T-cell (primary cell): ENCODE measurements at places on chromosomes 16 and 17. TPM values are rescaled to one million over a fixed set of nuclear protein-coding genes. Genes with fewer than 3 reads are reported as not detected.

GRCh38 chr16:70796301-70796700 is 4.7 kb downstream of the VAC14 start:
- peaks cover 4% of the 10 kb centered on the region for H3K36me3 ChIP-seq
- no peak overlapping the region for H3K27ac ChIP-seq
- H3K4me3 ChIP-seq = no peak overlapping the region

DNA sequence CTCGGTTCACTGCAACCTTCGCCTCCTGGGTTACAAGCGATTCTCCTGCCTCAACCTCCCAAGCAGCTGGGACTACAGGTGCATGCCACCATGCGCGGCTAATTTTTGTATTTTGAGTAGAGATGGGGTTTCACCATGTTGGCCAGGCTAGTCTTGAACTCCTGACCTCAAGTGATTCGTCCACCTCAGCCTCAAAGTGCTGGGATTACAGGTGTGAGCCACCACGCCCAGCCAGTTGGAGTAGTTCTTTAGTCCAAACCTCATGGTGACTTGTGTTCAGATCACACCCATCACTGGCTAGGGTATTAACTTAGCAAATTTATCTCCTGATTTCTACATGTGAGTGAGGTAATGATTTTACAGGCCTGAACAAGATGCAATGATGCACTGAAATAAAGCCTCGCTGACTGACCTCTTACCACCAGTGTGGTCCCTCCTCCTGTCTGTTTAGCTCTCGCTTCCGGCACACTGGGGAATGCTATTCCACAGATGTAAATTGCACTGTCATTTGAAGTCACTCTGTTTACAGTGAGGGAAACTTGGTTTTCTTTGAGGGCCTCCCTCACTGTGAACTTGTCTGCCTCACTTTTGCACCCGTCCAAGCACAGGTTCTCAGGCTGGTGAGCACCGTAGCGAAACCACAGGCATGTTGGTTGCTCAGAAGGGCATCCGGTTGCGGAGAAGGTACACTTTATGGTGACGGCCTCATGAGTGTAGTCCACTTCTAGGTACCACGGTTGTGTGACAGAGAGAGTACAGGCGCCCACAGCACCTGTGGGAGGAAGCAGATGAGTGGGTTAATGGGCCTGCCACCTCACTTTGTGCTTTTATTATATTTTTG is 5.5 kb downstream of the IGSF6 start:
- H3K27ac ChIP-seq = peak overlapping the region; percentile 88
- no peaks in the 10 kb centered on the region for H3K36me3 ChIP-seq
- H3K27me3 ChIP-seq = no peaks in the 10 kb centered on the region
- peak overlapping the region; percentile 10 for H3K4me3 ChIP-seq
- peak; percentile 54 for DNase-seq

GRCh38 chr17:66416207-66416940 is 114.0 kb downstream of the PRKCA start:
- H3K4me1 ChIP-seq = peaks cover 31% of the 10 kb centered on the region
- no peak overlapping the region for H3K4me3 ChIP-seq
- no peak for DNase-seq
- no peak overlapping the region for H3K27ac ChIP-seq

GRCh38 chr17:9056566-9056965 is 35.3 kb downstream of the NTN1 start:
- H3K4me3 ChIP-seq = no peak overlapping the region
- DNase-seq = no peak
- no peaks in the 10 kb centered on the region for H3K36me3 ChIP-seq
- H3K4me1 ChIP-seq = no peaks in the 10 kb centered on the region

- H3K27me3 ChIP-seq = peaks cover 20% of the 10 kb centered on the region
- H3K4me1 ChIP-seq = no peaks in the 10 kb centered on the region
- no peak for DNase-seq
- no peak overlapping the region for H3K27ac ChIP-seq
- H3K4me3 ChIP-seq = no peak overlapping the region
These were observed 25.8 kb upstream of the GINS3 start for GRCh38 chr16:58366247-58367031.

Gene KCTD13
- 82.2 TPM for total RNA-seq
